Naive B cell (primary cell): ENCODE measurements at places on chromosomes 16 and 17.

- H3K4me3 ChIP-seq: no peak overlapping the region
- no peak for DNase-seq
- peaks cover 5% of the 10 kb centered on the region for H3K27me3 ChIP-seq
- H3K36me3 ChIP-seq: peaks cover 13% of the 10 kb centered on the region
- H3K27ac ChIP-seq: no peak overlapping the region
These were observed 134.4 kb downstream of the COPRS start for GRCh38 chr17:31724619-31725018.

- H3K27ac ChIP-seq: no peak overlapping the region
- H3K27me3 ChIP-seq: peaks cover 42% of the 10 kb centered on the region
- no peaks in the 10 kb centered on the region for H3K36me3 ChIP-seq
- DNase-seq: no peak
- no peaks in the 10 kb centered on the region for H3K4me1 ChIP-seq
These were observed 21.5 kb downstream of the IRX5 start for GRCh38 chr16:54952195-54952594.

DNA sequence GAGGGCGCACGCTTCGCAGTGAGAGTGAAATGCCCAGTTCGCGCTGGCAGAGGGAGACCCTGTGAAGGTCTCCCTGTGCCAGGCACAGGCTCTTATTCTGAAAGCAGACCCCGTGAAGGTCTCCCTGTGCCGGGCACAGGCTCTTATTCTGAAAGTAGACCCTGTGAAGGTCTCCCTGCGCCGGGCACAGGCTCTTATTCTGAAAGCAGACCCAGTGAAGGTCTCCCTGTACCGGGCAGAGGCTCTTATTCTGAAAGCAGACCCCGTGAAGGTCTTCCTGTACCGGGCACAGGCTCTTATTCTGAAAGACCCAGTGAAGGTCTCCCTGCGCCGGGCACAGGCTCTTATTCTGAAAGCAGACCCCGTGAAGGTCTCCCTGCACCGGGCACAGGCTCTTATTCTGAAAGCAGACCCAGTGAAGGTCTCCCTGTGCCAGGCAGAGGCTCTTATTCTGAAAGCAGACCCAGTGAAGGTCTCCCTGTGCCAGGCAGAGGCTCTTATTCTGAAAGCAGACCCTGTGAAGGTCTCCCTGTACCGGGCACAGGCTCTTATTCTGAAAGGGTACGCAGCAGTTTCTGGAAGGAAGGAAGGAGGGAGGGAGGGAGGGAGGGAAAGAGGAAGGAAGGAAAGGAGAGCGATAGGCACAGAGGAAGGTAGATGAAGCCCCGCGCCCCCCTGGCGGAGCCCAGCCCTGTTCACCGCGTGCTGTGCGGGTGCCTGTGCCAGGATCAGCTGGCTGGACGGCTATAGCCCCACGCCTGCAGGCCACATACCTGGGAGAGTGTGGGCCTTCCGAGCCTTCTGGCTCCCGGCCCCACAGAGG lies 55.3 kb downstream of the WDR45B start:
- peak overlapping the region; percentile 85 for H3K27ac ChIP-seq
- DNase-seq: peak; percentile 65
- no peaks in the 10 kb centered on the region for H3K27me3 ChIP-seq
- peak overlapping the region; percentile 77 for H3K4me3 ChIP-seq
- H3K4me1 ChIP-seq: peaks cover 26% of the 10 kb centered on the region

- no peaks in the 10 kb centered on the region for H3K36me3 ChIP-seq
- no peak overlapping the region for H3K4me3 ChIP-seq
- H3K27ac ChIP-seq: no peak overlapping the region
- H3K27me3 ChIP-seq: no peaks in the 10 kb centered on the region
These were observed 7.0 kb upstream of the PPP1R27 start for GRCh38 chr17:81841866-81842265.

GRCh38 chr17:57976594-57976993 lies 11.5 kb downstream of the VEZF1 start:
- DNase-seq: no peak
- no peak overlapping the region for H3K4me3 ChIP-seq
- no peaks in the 10 kb centered on the region for H3K27me3 ChIP-seq
- H3K4me1 ChIP-seq: peaks cover 17% of the 10 kb centered on the region

- H3K4me1 ChIP-seq: peaks cover 13% of the 10 kb centered on the region
- no peak overlapping the region for H3K4me3 ChIP-seq
- no peaks in the 10 kb centered on the region for H3K27me3 ChIP-seq
- no peak overlapping the region for H3K27ac ChIP-seq
- no peak for DNase-seq
These were observed 4.1 kb downstream of the INPP5K start for GRCh38 chr17:1512351-1512750.

DNA sequence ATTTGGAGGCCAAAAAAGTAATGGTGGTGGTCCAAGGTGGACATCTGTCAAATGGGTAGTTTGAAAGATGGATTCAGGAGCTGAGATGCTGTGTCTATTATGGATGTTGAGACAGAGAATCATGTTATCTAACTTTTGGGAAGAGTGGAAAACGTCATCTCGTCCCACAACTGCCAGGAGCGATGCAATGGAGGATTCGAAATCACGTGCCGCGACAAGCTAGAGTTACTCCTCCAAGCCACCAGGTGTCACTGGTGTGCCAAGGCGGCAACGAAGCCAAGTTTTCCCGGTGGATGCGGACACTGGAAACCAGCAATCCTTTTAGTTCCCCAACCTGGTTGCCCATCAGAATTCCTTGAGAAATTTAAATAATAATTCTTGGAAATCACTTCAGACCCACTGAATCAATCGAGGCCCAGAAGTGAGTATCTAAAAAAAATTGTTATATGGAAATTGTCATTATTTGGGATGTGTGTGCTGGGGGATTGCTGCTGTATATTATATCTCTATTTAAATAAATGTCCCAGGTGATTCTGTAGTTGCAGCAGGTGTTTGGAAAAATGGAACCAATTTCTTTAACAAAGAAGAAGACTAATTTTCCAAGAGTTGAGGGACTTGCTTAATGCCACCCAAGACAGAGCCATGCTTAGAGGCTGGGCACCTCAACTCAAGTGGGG lies 206.1 kb downstream of the HAPSTR1 start:
- no peak overlapping the region for H3K27ac ChIP-seq
- H3K4me1 ChIP-seq: no peaks in the 10 kb centered on the region
- H3K36me3 ChIP-seq: no peaks in the 10 kb centered on the region
- H3K27me3 ChIP-seq: peaks cover 33% of the 10 kb centered on the region
- no peak for DNase-seq
- no peak overlapping the region for H3K4me3 ChIP-seq

GRCh38 chr17:49269356-49269755 lies 38.8 kb upstream of the PHOSPHO1 start:
- H3K27me3 ChIP-seq: peaks cover 12% of the 10 kb centered on the region
- H3K4me1 ChIP-seq: no peaks in the 10 kb centered on the region
- H3K27ac ChIP-seq: peak overlapping the region; percentile 57

DNA sequence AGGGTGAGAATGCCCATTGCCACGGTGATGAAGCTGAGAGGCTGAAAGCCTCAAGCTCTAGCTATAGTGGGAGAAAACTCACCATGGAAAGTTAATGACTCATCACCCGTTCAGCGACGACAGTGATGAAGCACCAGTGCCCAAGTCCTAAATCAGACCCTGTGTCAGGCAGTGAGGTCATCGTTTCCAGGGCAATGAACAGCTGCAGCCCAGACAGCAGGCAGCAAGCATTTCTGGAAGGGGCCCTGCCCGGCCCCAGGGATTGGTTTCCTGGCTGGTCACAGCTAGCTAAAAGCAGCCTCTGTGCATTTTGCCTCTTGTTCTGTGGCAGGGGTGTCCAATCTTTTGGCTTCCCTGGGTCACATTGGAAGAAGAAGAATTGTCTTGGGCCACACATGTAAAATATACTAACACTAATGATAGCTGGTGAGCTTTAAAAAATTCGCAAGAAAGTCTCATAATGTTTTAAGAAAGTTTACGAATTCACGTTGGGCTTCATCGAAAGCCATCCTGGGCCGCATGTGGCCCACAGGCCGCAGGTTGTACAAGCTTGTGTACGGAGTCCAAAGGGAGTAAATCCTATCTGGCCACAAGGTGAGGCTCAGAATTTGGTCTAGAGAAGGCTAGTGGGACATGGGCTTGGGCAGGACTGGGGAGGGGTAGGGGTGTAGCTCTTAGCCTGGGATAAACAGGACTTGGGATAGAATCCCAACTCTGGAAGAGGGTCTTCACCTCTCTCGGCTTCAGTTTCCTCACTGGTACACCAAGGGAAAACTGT lies 40.6 kb downstream of the MIS12 start:
- H3K36me3 ChIP-seq: peaks cover 12% of the 10 kb centered on the region
- DNase-seq: no peak
- H3K4me3 ChIP-seq: no peak overlapping the region
- no peak overlapping the region for H3K27ac ChIP-seq
- no peaks in the 10 kb centered on the region for H3K4me1 ChIP-seq

DNA sequence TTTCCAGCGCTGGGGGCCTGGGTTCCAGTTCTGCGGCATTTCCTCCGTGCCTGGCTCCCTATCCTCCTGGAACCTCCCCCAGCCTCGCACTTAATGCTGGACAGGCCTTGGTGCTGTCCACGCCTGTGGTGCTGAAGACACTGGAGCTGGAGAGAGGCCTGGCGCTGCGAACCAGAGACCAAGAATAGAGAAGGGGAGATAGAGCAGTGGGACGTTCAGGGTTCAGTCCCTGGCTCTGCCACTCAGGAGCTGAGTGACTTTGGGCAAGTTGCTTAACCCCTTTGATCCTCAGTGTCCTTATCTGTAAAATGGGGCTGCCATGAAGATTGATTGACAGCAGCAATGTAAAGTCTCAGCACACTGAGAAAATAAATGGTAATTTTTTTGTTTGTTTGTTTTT lies 11.9 kb downstream of the SBK1 start:
- DNase-seq: no peak
- no peaks in the 10 kb centered on the region for H3K4me1 ChIP-seq
- no peaks in the 10 kb centered on the region for H3K27me3 ChIP-seq
- no peaks in the 10 kb centered on the region for H3K36me3 ChIP-seq
- no peak overlapping the region for H3K27ac ChIP-seq

GRCh38 chr16:20944861-20945574 lies 44.4 kb downstream of the LYRM1 start:
- H3K27me3 ChIP-seq: peaks cover 4% of the 10 kb centered on the region
- no peak overlapping the region for H3K27ac ChIP-seq
- peaks cover 6% of the 10 kb centered on the region for H3K4me1 ChIP-seq
- no peak for DNase-seq
- H3K36me3 ChIP-seq: no peaks in the 10 kb centered on the region
- no peak overlapping the region for H3K4me3 ChIP-seq

- no peak for DNase-seq
- no peaks in the 10 kb centered on the region for H3K4me1 ChIP-seq
- no peaks in the 10 kb centered on the region for H3K36me3 ChIP-seq
- no peak overlapping the region for H3K27ac ChIP-seq
These were observed 93.4 kb downstream of the C16orf95 start for GRCh38 chr16:87223656-87224248.

GRCh38 chr17:64420143-64420670 lies 28.7 kb upstream of the MILR1 start:
- H3K4me1 ChIP-seq: peaks cover 7% of the 10 kb centered on the region
- H3K27me3 ChIP-seq: no peaks in the 10 kb centered on the region
- no peaks in the 10 kb centered on the region for H3K36me3 ChIP-seq
- peak; percentile 75 for DNase-seq

DNA sequence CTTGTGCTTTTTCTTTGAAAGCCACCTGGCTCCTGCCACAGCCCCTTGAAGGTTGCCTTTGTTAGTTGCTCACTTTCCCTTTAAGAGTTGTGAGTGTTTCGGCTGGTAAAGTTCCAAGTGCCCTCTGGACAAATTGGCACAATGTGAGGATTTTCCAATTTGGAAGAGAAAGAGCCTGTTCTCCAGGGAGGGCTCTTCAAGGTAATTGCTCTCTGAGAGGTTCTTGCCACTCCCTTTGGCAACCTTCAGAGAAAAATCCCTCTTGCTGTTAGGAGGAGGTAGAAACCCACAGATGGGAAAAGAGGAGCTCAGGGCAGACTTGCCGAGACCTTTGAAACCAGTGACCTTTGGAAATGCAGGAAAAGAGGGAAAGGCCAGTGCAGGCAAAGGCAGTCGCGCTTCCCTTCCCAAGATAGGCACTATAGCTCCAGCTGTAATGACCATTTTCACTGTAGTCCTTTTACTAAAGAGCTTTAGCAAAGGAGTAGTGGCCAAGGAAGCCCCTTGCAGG lies 49.0 kb upstream of the AKAP1 start:
- H3K4me3 ChIP-seq: no peak overlapping the region
- H3K4me1 ChIP-seq: no peaks in the 10 kb centered on the region
- peaks cover 22% of the 10 kb centered on the region for H3K27me3 ChIP-seq
- H3K36me3 ChIP-seq: no peaks in the 10 kb centered on the region
- no peak for DNase-seq

DNA sequence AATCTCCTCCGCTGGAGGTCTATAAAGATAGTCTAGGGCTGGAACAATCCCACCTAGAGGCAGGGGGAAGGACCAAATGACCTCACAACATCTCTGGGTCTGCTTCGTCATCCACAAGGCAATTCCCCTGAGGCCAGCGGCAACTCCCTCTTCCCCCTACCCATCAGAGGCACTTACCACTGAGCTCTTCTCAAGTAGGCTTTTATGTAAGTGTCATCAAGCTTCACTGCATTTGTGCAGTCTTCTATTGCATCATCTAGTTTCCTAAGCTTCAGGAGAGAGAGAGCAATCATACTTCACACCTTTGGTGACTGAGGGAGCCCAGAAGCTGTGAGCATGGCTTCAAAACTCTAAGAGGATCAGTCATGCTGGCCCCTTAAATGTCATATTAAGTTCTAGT lies 21.0 kb downstream of the CNP start:
- H3K36me3 ChIP-seq: peaks cover 17% of the 10 kb centered on the region
- no peak overlapping the region for H3K27ac ChIP-seq
- DNase-seq: no peak
- H3K4me1 ChIP-seq: peaks cover 12% of the 10 kb centered on the region

GRCh38 chr16:8505327-8505991 lies 84.9 kb downstream of the TMEM114 start:
- H3K4me1 ChIP-seq: no peaks in the 10 kb centered on the region
- H3K27me3 ChIP-seq: peaks cover 28% of the 10 kb centered on the region
- DNase-seq: no peak
- H3K36me3 ChIP-seq: no peaks in the 10 kb centered on the region
- no peak overlapping the region for H3K4me3 ChIP-seq

DNA sequence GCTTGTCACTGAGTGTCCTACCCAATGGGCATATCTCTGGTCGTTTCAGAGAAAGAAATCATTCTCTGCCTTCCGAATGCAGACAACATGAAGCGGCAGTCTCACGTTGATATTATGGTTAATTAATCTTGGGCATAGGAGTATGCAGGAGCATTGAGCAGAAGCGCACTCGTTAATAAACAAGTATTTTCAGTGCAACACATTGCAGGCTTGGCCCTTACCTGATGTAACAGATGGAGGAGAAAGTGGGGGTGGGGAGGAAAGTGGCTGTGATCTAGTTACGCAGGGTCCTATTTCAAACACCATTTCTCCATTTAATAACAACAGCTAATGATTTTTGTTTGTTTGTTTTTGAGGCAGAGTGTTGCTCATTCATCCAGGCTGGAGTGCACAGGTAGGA lies 414.0 kb upstream of the RBFOX1 start:
- no peak for DNase-seq
- H3K27me3 ChIP-seq: no peaks in the 10 kb centered on the region
- no peak overlapping the region for H3K4me3 ChIP-seq

- H3K4me1 ChIP-seq: peaks cover 4% of the 10 kb centered on the region
- no peaks in the 10 kb centered on the region for H3K27me3 ChIP-seq
- DNase-seq: no peak
- no peak overlapping the region for H3K4me3 ChIP-seq
- peaks cover 31% of the 10 kb centered on the region for H3K36me3 ChIP-seq
These were observed 101.2 kb downstream of the MRTFB start for GRCh38 chr16:14172200-14172809.
